ENCODE measurements at places on chromosomes 2 and 18.

GRCh38 chr2:42345986-42346385 lies 15.0 kb downstream of the COX7A2L start:
- no peak for DNase-seq

DNA sequence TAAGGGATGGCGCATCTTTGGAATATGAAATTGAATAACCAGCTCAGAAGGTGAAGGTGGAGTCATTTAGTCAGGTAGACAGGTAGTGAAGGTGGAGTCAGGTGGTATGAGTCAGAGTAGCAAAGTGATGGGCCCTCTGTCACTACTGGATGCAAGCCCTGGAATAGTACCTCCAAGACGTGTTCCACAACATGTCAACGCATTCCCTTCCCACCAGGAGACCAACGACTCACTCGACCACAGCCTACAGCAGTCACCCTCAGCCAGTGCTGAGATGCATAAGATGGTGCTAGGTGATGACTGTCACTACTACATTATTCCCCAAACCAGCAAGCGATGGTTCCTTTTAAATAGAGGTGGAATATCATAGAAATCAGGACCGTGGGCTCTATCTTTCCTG lies 6.8 kb downstream of the CPLX4 start:
- no peak for DNase-seq

- no peak for DNase-seq
Observed at GRCh38 chr2:122186761-122187222, 431.3 kb downstream of the TSN start.

DNA sequence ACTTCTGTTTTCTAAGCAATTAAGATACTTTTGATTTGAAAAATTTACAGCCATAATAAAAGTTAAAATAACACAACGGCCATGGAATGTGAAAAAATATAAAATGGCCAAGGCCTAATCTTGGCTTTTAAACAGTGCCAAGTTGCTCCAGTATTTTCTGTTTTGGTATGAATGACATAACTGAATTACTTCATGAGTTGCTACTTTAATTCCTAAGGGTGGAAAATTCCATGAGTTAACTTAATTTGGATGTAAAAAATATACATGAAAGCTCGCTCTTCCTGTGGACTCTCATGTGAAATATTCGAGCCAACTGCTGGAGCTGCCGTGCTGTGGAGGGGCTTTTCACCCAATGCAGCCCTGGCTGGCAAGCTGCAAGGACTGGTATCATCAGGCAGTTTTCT lies 286.0 kb upstream of the CCDC68 start:
- no peak for DNase-seq

- no peak for DNase-seq
Observed at GRCh38 chr2:225737556-225737955, 338.0 kb downstream of the NYAP2 start.

- no peak for DNase-seq
Observed at GRCh38 chr18:54157646-54158385, 66.7 kb downstream of the MBD2 start.

DNA sequence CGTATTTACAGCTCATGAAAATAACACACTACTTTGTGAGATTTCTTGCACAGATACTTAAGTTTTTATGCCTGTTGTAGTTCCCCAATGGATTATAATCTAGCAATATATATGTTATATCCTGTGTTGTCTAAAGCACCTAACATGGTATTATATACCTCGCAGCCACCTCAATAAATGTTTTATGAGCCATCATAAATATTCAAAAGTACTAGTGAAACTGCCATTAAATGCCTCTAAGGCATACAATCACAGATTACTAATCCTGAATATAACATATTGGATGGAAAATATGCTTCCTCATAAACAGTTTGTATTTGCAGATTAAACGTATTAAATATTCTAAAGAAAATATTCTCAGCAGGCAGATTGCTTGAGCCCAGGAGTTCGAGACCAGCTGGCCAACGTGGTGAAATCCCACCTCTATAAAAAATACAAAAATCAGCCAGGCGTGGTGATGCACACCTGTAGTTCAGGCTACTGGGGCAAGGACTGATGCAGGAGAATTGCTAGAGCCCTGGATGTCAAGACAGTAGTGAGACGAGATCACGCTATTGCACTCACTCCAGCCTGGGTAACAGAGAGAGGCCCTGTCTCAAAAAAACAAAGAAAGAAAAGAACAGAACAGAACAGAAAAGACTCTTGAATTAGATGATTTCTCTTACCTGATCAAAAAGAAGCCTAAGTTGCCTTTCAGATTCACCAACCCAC lies 64.1 kb downstream of the ATAD2B start:
- no peak for DNase-seq

GRCh38 chr2:8115456-8115855 lies 566.4 kb upstream of the ID2 start:
- no peak for DNase-seq

- no peak for DNase-seq
Observed at GRCh38 chr2:230960026-230960425, 35.0 kb upstream of the GPR55 start.

GRCh38 chr2:121429927-121430520 lies 100.7 kb upstream of the RNU4ATAC start:
- no peak for DNase-seq

GRCh38 chr2:6401301-6401700 lies 464.4 kb downstream of the CMPK2 start:
- DNase-seq, result no peak

GRCh38 chr2:181273986-181274385 lies 183.2 kb upstream of the ITGA4 start:
- no peak for DNase-seq

DNA sequence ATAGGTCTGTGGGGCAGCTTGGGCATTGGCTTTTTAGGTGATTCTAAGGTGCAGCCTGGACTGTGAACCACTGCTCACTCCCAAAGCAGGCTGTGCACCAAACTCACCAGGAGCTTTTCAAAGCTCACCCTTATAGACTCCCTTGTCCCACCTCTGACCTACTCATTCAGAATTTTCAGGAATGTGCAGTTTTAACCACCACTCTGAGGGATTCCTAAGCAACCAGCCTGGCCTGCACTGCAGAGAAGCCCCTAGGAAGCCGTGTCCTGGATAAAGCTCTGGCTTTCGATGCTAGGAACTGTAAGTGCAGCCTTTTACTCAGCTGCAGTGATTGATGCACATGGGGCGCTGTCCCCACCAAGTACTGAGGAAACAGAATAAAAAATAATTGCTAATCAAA lies 33.0 kb downstream of the MRO start:
- no peak for DNase-seq

GRCh38 chr2:151544449-151544848 lies 134.7 kb downstream of the RIF1 start:
- no peak for DNase-seq

- no peak for DNase-seq
Observed at GRCh38 chr2:207101984-207102383, 63.8 kb downstream of the KLF7 start.

DNA sequence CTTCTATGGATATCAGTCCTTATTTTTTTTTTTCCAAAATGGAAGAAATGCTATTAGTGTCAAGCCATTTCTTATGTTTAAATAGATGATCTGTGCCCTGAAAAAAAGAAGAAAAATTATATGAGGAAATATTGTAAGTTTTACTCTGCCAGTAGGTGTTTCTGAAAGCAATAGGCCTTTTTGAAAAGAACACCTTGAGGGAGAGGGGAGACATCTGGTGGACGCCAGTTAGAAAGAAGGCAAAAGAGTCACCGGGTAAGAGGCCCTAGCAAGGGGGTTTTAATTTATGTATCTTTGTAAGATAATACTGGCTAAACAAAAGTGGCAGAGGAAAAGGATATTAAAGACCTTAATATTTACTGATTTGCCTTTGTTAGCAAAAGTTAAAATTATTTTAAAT lies 56.1 kb downstream of the DYNAP start:
- DNase-seq, result no peak

DNA sequence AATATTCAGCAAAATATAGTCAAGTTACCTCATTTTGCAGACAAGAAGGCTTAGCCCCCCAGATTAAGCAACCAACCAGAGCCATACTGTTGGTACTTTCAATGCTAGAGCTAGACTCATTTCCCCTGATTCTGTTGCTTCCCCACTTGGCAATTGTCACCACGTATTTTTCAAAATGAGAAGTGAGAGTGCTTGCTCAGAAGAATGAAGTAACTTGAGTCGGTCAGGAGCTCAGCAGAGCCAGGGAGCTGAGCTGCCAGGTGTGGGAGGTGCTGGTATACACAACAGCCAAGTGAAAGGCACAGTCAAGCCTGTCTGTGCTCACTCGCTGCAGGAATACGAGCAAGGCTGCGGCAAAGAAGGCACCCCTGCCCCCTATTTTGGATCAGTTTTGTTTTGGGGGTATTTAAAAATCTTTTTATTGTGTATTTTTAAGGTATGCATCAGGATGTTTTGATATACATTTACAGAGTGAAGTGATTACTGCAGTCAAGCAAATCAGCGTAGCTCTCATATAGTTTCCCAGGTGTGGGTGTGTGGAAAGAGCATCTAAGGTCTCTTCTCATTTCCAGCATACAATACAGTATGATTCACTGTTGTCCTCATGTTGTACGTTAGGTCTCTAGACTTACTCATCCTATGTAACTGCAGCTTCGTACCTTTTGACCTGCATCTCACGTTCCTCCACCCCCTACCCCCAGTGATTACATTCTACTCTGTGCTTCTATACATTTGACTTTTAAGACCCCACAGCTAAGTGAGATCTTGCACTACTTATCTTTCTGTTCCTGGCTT lies 62.4 kb downstream of the MRPS9 start:
- DNase-seq, result no peak

GRCh38 chr2:96533292-96534073 lies 3.1 kb upstream of the ARID5A start:
- no peak for DNase-seq

- DNase-seq, result no peak
Observed at GRCh38 chr2:74935975-74936391, 22.5 kb upstream of the POLE4 start.

DNA sequence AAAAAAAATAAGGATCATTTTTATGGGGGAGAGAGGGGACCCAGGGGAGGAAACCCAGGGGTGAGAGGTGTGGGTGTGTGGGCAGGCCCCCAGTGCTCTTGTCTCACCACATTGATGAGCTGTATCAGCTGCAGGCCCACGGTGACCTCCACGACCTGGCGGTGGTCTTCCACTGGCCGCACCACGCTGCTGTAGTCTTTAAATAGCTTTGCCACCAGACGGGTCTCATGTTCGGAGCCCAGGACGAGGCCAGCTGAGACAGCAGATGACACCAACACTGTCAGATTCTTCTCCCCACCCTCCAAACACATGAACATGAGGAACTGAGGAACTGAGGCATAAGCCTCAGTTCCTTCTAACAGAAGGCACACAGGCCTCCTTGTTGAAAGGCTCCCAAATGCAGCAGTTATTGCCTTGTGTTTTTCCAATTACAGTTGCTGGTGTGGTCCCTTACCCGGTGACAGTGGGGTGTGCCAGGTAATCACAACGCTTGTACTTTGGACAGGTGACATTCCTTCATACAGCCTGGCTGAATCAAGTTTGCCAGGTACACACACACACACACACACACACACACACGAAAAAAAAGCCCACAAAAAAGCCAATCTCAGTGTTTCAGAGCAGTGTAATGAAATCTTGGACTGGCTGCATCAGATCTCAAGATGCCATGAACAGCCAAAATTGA lies 4.7 kb downstream of the CHRNA1 start:
- no peak for DNase-seq

GRCh38 chr18:76647322-76647721 lies 152.3 kb upstream of the ZNF516 start:
- no peak for DNase-seq

GRCh38 chr18:67513280-67513679 lies 3.2 kb downstream of the DSEL start:
- no peak for DNase-seq

GRCh38 chr18:78503129-78503528 lies 476.5 kb upstream of the SALL3 start:
- no peak for DNase-seq

- DNase-seq, result no peak
Observed at GRCh38 chr2:48341551-48342133, 188.3 kb upstream of the STON1 start.

- DNase-seq, result no peak
Observed at GRCh38 chr2:68193787-68194372, 36.2 kb downstream of the PNO1 start.

DNA sequence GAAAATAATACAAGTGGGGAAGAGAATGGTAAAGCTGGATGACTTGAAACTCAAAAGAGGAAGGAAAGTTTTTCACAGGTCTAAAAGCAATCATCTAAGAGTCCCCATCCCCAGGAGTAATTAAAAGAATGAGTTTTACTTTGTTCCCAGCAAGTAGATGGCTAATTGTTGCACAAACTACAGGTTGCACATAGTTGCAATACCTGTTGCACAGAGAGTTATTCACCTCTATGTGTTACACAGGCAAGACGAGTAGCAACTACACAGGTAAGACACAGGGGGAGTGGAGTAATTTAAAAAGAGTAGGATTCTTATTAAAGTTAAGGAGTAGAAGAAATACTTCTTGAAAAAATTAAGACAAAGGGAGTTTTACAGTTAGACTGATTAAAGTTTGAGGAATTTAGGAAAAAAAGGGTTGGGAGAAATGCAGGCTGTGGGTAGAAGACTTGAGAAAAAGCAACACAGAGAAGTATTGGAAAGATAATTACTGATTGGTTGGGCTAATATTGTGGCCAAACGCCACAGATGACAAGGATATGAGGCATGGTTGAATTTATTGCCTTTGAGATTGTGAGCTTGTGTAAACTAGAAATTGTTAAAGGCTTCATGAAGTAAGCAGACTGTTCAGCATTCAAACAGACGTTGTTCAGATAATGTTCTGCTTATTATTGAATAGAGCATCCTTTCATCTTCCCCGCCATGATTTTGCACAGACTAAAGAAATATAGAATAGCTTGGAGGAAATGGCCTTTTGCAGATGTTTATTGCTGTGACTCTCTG lies 699.3 kb downstream of the NR4A2 start:
- no peak for DNase-seq

DNA sequence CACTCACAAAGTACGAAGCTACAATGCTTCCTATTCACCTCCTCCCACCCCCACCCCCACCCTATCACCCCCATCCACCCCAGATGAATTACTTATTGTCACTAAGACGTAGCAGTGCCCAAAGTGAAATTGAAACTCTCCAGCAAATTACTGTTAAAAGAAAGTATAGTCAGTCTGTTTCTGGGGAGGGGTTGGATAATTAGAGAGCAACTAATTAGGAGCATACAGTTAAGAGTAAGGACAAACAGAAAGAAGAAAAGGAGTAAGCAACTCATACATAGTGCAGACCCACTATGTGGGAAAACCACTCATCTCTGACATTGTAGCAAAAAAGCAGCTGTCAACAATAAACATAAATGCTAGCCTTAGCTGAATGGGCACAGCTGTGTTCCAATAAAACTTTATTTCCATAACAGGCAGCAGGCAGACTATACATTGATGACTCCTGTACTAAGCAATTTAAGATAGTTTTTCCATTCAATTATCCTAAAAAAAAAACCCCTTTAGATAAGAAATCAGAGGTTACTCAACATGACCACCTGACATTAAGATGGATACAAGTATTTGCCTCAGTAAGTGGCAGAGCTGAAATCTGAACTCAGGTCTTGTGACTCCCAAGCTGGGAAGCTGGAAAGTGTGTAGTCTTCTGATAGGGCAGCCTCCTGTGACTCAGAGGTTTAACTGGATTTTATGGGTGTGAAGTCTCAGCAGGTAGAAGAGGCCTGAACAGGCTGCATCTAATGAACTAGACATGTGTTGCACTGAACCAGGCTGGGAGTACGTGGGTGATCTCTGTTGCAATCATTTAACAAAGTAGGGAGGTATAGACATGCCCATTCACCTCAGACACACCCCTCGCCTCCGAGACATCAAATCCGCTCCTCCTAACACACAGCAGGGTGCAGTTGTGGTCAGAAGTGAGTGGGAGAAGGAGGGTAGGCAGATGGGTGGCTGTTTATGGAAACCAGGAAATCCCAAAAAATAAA lies 171.8 kb upstream of the KLF7 start:
- DNase-seq, result no peak

Data from activated T-cell treated with anti-CD3 and anti-CD28 coated beads for 1 hour (primary cell).